NCI-H226 (cell line): ENCODE measurements at places on chromosomes 4 and X.
A peak's percentile ranks its signal among the peaks of the same experiment; 100 is the strongest.

- DNase-seq: no peak
These were observed at the start of gene CFP for GRCh38 chrX:47629419-47630200. Gene CFP, minus strand, starts transcription at chrX:47629930. Its CDS starts 86 bp downstream, at chrX:47629844.

DNA sequence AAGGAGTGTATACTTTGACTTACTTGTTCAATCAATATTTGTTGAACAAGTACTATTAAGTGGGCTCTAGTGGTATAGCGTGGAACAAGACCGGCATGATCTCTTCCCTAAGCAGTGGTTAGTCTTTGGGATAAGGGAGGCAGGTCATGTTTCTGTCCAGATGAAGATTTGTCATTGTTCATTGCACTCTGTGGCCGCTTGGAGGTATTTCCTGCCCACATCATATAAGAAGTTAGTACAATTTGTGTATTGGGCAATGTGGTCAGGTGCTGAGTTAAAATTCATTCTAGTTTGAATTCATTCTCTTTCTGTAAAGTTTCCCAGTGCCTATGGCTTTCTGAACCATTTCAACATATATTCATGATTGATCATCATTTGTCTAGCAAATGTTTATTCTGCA is 101.1 kb upstream of the SHISA3 start:
- no peak for DNase-seq

DNA sequence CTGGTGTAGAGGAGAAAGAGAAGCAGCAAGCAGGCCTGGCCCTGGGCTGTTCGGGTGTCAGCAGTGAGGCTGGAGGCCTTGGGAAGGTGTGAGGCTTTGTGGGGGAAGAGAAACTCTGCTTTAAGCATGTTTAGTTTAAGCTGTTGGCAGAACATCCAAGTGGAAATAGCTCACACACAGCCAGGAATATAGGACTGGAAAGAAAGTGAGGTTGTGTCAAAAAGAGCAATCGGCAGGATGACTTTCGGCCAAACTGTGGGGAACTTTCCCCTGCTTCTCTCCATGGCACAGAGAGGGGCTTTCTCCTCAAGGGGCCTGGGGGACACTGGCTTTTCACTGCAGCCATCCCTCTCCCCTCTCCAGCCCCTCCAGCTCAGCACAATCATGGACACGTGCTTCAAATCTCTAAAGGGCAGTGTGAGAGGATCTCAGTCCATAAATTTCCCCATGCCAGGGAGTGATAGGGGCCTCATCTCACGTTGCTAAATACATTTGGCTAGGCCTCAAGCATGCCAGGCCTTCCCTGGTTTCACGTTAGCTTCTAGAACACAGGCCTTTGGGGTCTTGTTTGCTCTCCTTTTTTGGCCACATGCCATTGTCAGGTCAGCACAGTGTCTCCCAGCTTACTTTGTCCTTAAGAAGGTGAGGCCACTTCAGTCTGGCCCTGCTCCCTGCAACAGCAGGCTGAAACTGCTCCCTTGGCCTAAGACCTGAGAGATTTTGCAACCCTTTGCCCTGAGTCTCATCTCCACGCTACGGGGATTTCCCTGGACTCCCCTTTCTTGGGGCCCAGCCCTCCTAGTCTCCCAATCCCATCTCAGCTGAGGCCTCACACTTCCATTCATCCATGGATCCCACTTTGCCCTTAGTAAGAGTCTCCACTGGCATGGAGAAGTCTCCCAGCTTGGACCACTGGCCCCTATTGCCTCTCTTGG is 8.3 kb upstream of the CITED1 start:
- DNase-seq: no peak

DNA sequence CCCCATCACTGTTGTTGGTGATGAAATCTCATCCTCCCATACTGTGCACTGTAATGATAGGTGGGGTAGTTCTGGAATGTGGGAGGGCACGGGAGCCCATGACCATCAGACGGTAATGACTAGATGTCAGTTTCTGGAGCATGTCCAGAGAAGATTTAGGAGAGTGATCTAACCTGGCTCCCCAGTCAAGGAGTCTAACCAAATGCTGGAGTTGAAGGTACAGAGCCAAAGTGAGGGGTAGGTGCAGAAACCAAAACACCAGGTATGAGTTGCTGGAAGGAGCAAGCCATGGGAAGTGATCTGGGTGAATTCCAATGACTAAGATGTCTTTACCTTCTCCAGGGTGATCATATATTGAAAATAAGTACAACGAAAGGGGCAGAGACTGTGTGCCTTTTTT is 296.9 kb downstream of the INPP4B start:
- DNase-seq: peak; percentile 56

- no peak for DNase-seq
These were observed 38.2 kb downstream of the ETDC start for GRCh38 chrX:135347381-135348016.

GRCh38 chr4:24846716-24847115 is 51.3 kb downstream of the SOD3 start:
- DNase-seq: no peak

- no peak for DNase-seq
These were observed 226.1 kb downstream of the ANKRD50 start for GRCh38 chr4:124486423-124486822.

DNA sequence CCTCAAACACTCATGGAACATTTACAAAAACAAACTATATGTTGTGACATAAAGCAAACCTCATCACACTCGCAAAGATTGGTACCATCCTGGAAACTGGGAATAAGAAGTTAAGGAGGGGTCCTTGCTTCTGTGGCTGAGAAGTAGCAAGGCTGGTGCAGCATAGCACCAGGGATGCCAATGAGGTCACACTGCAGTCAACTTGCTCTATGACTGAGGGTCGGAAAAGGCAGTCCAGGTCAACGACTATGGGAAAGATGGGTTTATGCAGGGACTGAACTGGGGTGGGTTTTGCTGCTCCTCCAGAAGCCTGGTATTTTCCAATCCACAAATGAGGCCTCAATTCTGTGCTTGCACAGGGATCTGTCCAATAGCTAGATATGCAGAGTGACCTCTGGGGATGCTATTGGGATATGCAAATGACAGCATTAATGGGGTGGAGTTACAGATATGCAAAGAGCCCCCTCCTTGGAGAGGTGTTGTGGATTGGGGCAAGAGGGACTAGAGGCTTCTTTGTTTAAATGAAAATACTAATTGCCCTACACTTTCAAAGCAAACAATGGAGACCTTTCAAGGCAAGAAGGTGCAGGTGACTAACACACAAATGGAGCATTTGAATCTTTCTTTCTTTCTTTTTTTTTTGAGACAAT is 7.2 kb upstream of the IL13RA1 start:
- no peak for DNase-seq

GRCh38 chr4:121676345-121677075 is 20.3 kb downstream of the ANXA5 start:
- DNase-seq: no peak

- DNase-seq: no peak
These were observed 32.1 kb upstream of the TEX13D start for GRCh38 chrX:124300405-124300804.

GRCh38 chrX:118355225-118355920 is 9.5 kb downstream of the WDR44 start:
- DNase-seq: no peak

DNA sequence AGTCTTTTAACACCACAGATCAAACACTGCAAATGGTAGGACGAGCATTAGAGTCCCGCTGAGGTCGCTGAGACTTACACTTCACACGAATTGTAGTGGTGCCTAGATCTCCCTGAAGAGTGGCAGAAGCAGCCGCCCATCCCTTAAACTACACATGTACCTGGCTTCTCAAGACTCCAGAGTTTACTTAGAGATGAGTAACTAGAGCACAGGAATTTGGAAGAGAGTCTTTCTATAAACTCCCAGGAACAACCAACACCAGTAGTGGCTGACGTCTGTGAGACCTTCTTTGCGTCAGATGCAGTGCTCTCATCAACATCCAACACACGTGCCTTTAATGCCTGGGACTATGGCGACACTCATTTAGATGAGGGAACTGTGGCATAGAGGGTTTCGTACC is 12.6 kb downstream of the SORBS2 start:
- no peak for DNase-seq

DNA sequence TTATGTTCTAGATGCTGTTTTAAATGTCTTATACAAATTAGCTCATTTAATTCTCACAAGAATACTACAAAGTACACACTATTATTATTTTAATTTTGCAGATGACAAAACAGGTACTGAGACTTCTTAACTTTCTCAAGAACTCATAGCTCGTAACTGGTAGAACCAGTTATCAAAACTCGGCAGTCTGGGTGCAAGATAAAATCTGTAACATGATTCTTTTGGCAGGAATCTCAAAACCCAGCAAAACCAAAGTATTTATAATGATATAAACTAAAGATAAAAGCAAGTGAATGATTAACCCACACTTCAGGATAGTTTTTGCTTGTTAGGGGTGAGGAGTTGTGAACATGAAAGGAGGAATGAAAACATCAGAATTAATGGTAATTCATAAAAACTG is 27.6 kb downstream of the CLNK start:
- no peak for DNase-seq

DNA sequence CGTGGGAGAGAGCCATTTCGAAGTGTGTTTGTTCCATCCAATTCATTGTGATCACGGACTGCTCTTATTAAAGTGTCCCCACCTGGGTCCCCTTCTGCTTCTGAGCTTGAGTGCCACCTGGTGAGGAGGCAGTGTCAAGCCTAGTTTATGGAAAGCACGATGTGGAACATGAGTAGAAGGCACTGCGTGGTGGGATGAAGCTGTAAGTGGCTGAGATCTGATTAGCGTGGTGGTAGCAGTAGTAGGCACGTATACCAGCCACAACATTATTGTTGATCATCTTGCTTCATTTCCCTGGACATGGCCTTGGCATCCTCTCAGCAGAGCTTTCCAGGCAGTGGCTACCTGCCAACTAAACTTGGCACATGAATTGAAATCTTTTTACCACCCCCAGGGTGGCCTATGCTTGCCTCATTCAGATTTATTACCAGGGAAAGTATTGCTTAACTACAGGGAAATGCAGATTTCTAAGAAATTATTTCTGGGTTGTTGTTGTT is 46.4 kb downstream of the GPAT3 start:
- peak; percentile 7 for DNase-seq

GRCh38 chr4:25069014-25069413 is 38.3 kb upstream of the LGI2 start:
- DNase-seq: no peak

- no peak for DNase-seq
These were observed 973 bp downstream of the STK32B start for GRCh38 chr4:5052204-5052702.

DNA sequence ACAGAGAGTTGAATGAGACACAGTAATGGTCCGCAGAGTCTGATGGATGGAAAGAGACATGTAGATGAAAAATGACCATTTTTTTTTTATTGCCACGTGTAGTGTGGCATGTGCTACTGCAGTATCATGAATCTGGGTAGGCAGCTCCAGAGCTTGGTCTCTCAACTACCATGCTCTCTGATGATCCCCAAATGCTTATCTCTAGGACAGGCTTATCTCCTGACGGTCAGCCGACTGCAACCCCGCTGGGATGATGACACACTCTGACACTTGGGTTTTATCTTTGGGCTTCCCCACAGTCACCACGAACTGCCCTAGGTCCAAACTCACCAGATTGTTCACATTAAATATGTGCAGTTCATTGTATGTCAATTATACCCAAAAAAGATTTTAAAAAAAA is 239.7 kb downstream of the QDPR start:
- no peak for DNase-seq

GRCh38 chr4:181578911-181579310 is 664.3 kb upstream of the TENM3 start:
- DNase-seq: no peak

- DNase-seq: peak; percentile 99
These were observed 353.1 kb upstream of the NR3C2 start for GRCh38 chr4:148795156-148795864.

DNA sequence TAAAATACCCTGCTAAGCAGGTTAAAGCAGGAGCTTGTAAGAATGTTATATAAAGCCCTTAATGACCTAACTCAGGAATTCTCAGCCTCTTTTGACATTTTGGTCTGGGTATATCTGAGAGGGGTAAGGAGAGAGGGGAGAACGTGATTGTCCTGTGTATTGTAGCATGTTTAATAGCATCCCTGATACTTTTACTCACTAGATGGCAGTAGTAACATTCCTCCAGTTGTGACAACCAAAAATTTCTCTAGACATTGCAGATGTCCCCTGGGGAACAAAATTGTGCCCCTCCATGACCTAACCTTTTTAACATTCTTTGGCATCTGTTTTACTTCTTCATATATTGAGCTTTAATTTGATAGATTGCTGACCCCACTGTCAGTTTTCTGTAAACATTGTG is 17.9 kb downstream of the SMARCA5 start:
- DNase-seq: no peak

DNA sequence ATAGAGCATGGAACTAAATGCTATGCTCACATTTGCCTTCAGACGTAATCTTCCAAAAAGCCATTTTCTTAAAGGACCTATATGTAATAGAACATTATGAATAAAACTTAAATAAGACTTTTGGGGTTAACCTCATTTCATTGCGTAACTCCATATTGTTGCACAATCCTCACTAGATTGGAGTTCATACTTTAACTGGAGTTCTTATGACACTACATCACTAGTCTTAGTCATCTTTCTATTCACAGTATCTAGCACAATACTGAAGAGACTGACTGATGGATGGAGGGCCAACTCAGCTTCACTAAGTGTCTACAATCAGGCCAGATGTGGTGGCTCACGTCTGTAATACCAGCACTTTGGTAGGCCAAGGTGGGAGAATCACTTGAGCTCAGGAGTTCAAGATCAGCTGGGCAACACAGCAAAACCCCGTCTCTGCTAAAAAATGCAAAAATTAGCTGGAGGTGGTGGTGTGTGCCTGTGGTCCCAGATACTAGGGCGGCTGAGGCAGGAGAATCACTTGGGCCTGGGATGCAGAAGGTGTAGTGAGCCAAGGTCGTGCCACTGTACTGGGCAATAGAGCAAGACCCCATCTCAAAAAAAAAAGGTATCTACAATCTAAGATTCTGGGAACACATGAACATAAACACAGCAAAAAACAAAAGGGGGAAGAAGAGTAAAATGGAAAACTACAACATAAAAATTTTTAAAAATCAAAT is 80.8 kb upstream of the MAB21L2 start:
- peak; percentile 81 for DNase-seq

DNA sequence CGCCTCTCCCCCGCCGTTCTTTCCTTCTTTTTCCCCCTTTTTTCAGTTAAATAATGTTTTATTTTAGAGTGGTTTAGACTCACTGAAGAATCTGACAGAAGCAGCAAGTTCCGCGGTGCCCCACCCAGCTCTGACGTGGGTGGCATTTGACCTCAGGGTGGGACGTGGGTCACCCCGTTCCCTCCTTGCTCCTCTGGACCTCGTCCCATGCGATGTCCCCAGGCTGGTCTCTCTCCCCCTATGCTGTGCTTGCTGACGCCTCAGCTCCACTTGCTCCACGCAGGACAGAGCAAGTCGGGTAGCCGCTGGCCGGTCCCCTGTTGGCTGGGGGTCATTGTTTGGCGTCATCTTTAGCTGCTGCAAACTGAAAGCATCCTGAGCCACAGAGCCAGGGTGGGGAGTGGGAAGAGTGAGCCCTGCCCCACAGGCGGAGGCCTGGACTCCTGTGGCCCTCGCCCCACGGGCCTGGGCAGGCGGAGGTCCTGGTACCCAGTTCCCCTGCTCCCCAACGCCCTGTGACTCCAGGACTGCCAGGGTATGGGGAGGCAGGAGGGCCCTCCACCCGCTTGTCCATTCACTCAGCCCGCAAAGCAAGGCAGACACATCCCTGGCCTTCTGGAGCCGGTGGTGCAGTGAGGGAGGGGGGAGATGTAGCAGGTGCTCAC is 30.8 kb downstream of the TRMT44 start:
- DNase-seq: no peak
